Activated CD8-positive, alpha-beta memory T cell treated with anti-CD3 and anti-CD28 coated beads for 4 hours (primary cell): ENCODE measurements at places on chromosomes 1 and 21.

GRCh38 chr1:11952455-11953109 is 18.1 kb downstream of the PLOD1 start:
- DNase-seq: no peak

- peak; percentile 32 for DNase-seq
Observed at GRCh38 chr1:152479792-152480595, 30.6 kb upstream of the LCE5A start.

DNA sequence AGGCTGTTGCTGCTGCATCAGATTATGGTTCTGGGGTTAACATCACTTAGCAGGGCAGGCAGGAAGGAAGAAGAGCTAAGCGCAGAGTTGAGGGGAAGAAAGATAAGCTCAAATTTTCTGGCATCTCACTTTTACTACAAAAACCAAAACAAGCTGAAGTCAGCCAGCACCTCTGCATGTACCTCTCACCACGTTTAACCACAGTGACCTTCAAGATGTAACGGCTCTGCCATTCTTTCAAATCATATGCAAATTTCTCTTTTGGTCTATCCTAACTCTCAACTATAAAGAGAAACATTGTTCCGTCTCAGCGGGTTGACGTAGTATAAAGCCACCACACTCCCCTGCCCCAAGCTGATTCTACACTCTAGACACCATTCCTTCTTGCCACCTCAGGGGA is 154.4 kb downstream of the OMA1 start:
- DNase-seq: no peak

DNA sequence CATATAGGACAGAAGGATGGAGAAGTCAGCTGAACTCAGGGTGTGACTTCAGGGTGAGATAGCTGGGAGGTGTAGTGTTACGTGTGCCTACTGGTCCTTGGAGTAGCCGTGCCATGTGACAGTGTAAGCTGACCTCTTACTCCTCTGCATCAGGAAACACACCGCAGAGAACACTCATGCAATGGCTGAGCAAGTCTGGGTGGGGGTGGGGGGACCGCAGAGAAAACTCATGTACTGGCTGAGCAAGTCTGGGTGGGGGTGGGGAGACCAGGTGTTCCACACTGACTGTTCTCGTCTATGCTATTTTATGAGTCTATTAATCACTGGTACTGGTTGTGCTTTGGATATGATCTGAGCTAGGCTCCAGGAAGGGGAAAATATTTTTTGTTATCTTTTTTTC is 233.1 kb downstream of the PAPPA2 start:
- DNase-seq: no peak

GRCh38 chr1:234559152-234559901 is 50.7 kb downstream of the IRF2BP2 start:
- no peak for DNase-seq

DNA sequence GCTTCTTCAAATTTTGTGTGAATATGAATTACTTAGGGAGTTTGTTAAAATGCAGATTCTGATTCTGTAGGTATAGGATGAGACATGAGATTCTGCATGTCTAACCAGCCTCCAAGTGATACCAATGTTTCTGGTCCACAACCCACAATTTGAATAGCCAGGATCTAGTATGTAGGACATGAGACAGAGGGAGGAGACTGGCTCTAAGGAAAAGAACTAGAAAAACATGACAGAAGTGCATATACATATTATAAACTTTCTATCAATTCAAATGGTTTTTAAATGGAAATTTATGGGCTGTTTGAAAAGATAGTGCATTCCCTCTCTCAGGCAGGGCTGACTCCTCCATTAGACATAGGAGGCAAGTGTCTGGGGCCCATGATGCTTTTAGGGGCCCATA is 33.9 kb upstream of the NPL start:
- DNase-seq: no peak

- no peak for DNase-seq
Observed at GRCh38 chr1:88179943-88180342, 504.1 kb upstream of the PKN2 start.

- DNase-seq: no peak
Observed at GRCh38 chr1:12530462-12531178, 87.4 kb downstream of the DHRS3 start.

DNA sequence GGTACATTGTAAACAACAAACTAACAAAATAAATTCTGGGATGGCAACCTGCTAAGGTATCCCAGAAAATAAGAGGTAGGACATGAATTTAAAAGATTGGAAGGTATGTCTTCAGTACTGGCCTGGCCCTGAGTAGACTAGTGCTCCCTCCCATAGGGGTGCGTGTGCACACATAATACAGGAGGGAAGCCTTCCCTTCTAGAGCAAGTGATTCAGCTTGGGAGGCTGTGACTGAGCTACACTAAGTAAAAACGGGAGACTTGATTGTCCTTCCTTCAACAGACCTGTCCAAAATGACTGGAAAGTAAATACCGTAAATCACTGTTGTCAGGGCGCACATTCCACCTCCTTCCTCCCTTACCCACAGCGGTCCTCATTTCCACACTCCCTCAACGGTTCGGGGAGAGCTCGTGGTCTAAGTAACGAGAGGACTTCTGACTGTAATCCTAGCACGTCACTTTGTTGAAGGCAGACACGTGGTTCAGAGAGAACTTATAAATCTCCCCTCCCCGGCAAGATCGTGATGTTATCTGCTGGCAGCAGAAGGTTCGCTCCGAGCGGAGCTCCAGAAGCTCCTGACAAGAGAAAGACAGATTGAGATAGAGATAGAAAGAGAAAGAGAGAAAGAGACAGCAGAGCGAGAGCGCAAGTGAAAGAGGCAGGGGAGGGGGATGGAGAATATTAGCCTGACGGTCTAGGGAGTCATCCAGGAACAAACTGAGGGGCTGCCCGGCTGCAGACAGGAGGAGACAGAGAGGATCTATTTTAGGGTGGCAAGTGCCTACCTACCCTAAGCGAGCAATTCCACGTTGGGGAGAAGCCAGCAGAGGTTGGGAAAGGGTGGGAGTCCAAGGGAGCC is at the start of gene TGFB2:
Gene TGFB2 (plus strand): TSS at position 523 of the 859 bp plus-strand sequence. CDS start 1,366 bp downstream, outside the sequence.
- no peak for DNase-seq

GRCh38 chr1:224223819-224224714 is 41.0 kb downstream of the DEGS1 start:
- DNase-seq: no peak
